ENCODE measurements at places on chromosomes 3 and 15.

GRCh38 chr3:97102641-97103040 lies 288.2 kb downstream of the EPHA6 start:
- DNase-seq, result no peak

DNA sequence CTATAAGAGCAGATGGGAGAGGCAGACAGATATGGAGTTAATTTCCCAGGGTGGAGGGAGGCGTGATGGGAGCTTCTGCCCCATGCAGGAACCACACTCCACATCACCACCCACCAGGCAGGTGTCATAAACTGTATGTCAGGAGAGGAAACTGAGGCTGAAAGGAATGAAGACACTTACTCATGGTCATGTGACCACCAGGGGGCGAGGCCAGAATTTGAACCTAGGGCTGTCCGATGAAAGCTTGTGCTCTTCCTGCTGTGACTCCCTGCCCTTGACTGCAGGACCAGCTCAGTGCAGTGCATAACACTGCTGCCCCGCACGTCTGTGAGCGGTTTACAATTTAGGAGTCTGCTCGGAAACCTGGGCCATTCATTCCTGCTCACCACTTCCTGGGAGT lies 28.8 kb downstream of the NUP210 start:
- peak; percentile 39 for DNase-seq

DNA sequence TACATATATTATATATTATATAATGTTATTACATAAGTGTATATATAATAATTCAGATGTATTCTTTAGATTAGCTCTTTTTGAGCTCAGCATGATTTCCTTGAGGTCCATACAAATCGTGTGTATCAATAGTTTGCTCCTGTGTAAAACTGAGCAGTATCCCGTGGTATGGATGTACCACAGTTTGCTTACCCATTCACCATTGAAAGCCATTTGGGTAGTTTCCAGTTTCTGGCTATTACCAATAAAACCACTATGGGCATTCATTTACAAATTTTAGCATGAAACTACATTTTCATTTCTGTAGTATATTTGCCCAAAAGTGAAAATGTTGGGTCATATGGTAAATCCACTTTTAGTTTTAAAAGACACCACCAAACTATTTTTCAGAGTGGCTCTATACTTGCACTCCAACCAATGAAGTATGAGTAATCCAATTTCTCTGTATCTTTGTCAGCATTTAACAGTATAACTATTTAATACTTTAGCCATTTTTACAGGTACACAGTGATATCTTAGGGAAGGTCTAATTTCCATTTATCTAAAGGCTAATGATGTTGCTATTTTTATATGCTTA lies 1361.4 kb upstream of the GBE1 start:
- no peak for DNase-seq

DNA sequence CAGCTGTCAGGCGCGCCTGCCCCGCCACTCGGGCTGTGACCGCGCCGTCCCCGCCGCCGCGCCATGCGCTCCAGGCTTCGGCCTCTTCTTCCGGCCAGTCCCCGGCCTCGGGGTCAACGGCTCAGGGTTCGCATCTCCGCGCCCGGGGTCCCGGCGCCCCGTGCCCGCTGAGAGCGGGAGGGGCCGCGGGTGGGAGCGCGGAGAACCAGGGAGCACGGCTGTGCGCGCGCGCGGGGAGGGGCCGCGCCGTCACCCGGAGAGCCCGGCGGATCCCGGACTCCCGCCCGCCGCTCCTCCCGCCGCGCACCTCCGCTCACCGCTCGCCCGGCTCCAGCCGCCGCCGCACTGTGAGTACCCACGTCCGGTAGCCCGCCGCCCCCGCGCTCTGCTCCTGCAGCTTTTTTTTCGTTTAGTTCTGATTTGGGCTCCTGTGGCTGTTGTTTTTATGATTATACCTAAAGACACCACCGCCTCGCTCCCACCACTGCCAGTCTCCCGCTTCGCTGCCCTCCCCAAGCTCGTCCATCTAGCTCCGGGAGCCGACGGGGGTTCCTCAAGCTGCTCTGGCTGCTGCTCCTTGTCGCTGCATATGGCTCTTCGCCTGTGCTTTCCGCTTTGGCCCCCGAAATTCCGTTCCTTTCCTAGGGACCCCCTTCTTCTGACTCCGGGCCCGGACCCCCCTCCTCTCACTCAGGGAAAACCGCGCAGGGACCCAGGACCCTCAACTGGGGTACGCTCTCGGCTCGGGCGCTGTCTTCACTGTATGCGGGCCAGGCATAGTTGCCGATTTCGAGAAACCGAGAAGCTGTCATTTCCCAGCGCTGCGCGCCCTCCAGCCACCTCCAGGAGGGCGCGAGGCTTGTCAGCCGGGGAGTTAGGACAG lies 1.8 kb upstream of the SKOR1 start:
- DNase-seq, result no peak

DNA sequence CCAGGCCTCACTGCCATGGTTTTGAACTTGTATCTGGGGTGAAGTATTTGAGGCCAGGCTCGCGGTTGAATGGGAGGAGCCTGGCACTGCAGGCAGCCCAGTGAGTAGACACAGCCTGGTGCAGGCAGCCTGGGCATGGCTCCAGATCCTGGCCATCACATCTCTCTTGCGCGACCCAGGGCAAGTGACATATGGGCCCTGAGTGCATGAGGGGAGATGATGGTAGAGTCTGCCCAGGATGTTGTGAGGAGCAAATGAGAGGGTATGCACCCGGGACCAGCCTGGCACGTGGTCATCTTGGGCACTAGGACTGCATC lies 103.5 kb downstream of the TBC1D2B start:
- DNase-seq, result no peak

DNA sequence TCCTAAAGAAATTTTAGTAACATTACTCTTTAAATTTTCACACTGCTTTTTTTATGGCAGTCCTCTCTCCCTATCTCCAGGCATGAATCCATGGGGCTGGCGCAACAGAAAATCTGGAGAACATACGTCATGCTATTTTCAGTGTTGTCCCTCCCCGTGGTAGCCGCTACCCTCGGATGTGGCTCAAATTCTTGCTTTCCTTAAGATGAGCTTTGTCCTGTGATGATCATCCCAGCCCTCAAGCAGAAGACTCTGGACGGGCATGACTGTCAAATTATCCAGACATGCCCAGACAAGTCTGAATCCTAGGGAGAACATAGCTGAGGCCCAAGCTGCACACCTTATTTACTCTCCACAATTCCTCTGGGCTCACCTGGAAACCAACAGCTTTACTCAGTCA lies 49.1 kb downstream of the FMN1 start:
- no peak for DNase-seq

- DNase-seq, result no peak
These were observed 12.8 kb downstream of the NXPE3 start for GRCh38 chr3:101791778-101792177.

DNA sequence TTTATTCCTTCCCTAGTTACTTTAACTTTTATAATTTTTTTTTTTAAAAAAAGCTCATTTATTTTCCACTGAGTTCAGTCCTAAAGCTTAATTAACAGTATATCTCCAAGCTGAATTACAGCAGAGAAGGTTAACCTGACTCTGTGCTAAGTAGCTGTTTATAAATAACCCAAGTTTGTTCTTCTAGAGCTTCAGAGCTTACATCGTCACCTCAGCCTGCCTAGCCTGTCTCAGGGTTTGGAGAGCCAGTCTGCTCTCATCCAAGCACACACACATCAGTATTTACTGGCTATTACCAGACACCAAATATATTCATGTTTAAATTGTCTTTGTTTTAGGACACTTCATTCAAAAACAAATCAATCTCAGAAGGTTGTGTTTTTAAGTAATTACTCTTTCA lies 154.9 kb downstream of the CDIN1 start:
- no peak for DNase-seq

- no peak for DNase-seq
These were observed 21.0 kb downstream of the ZDHHC3 start for GRCh38 chr3:44954962-44955361.

- no peak for DNase-seq
These were observed at the start of gene CCDC80 for GRCh38 chr3:112640930-112641801. TSS of gene CCDC80 (minus strand) at chr3:112641143. CDS start at chr3:112639905, 1,238 bp downstream.

GRCh38 chr3:64717872-64718613 lies 30.2 kb upstream of the ADAMTS9 start:
- no peak for DNase-seq

DNA sequence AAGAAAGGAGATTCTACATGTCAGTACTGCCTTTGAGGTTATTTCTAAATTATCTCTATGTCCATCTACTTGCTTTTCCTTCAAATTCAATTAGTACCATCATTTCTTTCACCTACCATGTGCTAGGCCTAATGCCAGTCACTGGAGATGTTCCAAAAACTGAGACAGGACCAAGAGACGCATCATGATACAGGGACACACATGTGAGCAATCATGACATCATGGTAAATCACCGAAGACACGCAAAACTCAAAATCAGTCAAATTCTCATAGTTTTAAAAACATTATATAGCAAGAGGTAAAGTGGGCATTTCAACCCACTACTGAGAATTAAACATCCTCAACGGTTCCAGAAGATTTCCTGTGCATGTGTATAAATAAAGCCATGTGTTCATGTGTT lies 95.0 kb downstream of the CD47 start:
- DNase-seq, result no peak

DNA sequence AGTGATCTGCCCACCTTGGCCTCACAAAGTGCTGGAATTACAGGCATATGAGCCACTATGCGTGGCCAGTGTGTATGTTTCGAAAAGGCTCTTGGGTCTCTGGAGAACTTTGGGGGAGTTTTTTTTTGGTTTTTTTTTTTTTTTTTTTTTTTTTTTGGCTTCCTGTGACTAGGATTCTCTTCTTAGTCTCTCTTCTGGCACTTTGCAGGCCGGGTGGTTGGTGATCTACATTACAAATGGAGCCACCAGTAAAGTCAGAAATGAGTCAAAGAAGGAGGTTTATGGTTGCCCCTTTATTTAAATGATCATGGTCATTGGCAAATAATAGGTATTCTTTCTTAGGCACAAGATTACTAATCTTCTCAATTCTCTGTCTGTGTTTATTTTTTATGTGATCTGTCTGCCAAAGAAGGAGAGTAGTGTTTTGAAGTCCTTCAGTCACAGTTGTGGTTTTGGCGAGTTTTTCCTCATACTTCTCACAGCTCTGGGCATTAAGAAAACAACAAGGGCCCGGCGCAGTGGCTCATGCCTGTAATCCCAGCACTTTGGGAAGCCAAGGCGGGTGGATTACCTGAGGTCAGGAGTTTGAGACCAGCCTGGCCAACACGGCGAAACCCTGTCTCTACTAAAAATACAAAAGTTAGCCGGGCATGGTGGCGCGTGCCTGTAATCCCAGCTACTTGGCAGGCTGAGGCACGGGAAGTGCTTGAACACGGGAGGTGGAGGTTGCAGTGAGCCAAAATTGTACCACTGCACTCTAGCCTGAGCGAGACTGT lies 38.3 kb downstream of the PDE8A start:
- no peak for DNase-seq

GRCh38 chr3:157816296-157816695 lies 289.9 kb downstream of the SHOX2 start:
- no peak for DNase-seq

DNA sequence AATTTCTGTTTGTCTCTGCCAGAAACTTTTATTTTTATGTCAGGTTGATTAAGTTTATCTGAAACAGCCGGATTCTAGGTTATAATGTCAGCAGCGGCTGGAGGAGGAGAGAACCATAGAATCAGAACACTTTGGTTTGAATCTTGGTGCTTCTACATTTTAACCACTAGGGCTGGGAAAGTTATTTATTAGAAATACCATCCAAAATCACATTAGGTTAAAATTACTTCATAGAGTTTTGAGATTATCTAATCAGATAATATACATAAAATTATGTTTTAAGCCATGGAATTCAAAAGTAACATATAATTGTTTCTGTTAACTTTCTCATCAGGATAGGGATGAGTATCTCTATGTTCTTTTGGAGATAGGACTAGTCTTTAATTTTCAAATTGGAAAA lies 502.9 kb downstream of the ROBO1 start:
- no peak for DNase-seq

- no peak for DNase-seq
These were observed 180.7 kb upstream of the GRM7 start for GRCh38 chr3:6680119-6680806.

- no peak for DNase-seq
These were observed 22.3 kb downstream of the KCNAB1 start for GRCh38 chr3:156142702-156143101.

DNA sequence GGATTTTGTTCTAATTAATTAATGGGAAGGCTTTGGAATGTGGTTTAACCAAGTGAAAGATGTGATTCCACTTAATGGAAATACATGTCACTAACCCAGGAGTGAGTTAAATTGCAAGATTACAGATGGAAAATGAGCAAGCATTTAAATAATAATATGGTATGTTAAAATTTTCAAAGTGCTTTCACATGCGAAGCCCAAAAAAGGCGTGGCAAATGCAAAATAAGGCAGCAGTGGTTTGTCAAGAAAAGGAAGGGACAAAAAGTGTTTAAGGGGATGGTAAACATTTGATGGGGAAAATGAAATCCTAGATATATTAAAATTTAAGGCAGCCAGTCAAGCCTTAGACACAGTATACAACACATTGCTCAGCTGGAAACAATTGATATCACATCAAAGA lies 2.9 kb downstream of the TICRR start:
- no peak for DNase-seq

GRCh38 chr3:155069729-155070128 lies 10.4 kb upstream of the MME start:
- DNase-seq, result no peak

DNA sequence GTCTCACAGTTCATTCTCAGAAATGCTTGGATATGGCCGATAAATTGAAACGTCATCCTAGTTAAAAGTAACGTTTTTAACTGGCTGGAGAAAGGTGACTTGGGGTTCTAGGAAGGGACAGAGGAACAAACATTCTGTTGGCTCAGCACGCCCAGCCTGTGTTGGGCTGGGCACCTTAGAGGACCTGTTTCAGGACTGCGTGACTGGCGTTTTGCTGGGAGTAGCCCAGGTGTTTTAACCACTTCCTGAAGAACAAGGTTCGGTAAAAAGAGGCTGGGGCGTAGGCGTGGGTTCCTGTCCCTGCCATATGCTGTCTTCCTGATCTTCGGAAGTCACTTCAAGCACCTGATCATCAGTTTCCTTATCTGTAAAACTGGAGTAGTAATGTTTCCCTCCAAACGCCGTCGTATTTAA lies 1.1 kb upstream of the TLNRD1 start:
- DNase-seq, result peak; percentile 40

DNA sequence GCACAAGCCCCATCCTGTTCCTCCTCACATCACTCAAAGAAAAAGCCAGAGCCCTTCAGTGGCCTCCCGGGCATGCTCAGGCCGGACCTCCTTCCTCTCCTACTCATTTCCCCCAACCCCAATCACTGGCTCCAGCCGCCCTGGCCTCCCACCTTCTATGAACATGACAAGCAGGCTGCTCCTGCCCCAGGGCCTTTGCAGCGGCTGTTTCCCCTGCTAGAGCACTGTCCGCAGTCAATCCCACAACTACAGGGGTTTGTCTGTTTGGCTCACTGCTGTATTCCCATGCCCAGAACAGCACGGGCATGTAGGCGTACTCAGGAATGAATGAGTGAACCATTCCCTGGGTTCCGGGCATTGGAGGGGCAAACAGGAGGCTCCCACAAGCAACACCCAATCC lies 139.8 kb upstream of the PRR20G start:
- no peak for DNase-seq

- DNase-seq, result no peak
These were observed 17.0 kb downstream of the TMEM62 start for GRCh38 chr15:43150191-43150929.

All from activated CD8-positive, alpha-beta memory T cell treated with anti-CD3 and anti-CD28 coated beads, Interleukin-2, amount 50 U/mL, for 4 hours (primary cell).